ENCODE measurements at places on chromosomes 13 and 19.

- DNase-seq = peak; percentile 81
Observed at GRCh38 chr19:14418856-14419105, 360 bp downstream of the DDX39A start.

GRCh38 chr19:48203222-48203793, 32.8 kb downstream of the ZSWIM9 start:
- no peak for DNase-seq

DNA sequence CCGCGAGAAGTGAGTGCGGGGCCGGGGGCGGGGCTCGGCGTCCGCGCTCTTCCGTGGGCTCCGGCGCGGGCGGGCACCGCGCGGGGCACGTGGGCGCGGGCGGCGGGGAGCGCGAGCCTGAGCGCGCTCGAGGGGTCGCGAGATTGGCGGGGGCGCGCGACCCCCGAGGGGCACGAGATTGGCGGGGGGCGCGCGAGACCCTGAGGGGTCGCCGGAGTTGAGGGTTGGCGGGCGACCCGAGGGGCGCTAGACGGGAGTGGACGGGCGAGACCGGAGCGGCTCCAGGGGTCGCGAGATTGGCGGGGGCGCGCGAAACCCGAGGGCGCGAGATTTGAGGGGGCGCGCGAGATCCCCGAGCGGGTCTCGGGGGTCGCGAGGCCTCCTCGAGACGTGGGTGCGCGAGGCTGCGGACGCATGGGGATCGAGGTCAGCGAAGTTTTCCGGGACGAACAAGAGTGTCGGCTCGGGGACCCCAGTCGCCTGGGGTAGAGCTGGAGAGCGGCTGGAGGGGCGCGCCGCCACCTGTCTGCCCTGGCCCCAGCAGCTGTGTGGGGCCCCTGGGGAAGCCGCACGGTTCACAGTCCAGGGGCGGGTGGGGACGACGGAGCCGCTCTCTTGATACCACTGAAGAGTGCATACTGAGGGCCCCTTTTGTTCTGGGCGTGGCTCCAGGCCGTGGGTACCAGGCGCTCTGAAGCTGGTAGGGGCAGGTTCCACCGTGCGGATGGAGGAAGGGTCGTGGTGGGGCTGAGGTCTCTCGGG, 682 bp downstream of the SSBP4 start:
- no peak for DNase-seq

DNA sequence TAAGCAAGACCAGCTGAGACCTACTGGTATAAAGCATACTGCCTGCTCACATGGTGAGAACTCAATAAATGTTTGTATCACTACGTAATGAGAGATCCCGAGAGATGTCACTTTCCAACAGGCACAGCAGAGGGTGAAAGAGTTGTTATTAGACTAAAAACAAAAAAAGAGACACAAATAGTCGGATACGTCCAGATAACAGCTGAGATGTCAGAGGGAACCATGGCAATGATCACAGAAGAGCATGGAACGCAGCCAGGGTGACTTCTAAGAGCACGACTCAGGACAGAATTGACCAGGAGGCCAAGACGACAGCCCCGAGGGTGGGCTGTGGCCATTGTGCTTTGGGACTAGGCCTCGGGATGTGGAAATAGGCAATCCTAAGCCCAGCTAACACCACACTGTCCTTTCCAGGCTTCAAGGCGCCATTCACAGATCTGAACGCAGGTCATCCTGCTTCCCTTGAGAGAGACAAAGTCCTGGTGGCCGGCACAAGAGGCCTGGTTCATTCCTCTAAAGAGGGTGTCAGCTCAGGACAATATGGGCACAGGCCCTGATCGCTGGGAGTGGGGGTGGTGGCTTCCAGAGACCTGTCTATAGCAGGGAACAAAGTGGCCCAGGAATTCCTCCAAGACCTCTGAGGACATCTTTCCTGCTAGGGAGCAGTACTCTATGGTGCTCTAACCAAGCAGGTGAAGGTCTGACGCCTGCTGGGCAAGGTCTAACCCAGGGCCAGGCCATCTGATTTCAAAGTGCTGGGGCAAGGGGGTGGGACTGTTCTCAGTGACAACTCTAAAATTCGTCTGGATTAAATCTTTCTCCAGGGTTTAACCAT, 3.2 kb downstream of the SH3GL1 start:
- DNase-seq = no peak

GRCh38 chr19:2726904-2727639, 5.9 kb upstream of the DIRAS1 start:
- DNase-seq = no peak

DNA sequence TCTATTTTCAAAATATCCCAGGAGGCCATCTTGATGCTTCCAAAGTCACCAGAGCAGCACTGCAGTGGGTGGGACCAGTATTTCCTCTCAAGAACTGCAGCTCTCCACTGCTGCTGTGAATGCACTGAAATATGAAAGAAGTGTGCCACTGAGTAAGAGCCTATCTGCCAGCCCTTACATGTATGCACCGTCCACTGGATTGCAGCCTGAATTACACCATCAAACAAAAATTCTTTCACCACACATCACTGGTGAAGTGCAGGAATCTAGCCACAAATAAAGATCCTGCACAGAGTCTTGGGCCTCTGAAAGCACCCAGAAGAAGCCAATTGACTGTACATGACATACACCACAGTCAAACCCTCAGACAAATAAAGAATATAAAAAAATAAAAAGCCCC, 249.0 kb downstream of the LHFPL6 start:
- DNase-seq = no peak

DNA sequence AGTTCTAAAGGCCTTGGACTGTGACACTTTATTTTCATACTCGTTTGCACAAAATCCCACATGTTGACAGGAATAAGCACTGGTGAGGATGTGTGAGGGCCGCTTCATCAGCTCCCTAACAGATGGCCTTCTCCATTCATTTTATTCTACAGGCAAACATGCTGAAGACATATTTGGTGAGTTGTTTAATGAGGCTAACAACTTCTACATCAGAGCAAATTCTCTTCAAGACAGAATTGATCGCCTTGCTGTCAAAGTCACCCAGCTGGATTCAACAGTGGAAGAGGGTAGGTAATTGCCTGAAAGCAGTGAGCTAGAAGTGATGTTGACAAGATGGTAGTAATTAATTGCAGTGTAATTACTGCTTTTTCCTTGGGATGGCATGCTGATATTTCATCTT, 95.7 kb downstream of the GPR12 start:
- no peak for DNase-seq

GRCh38 chr19:32873247-32873959, 3.8 kb upstream of the SLC7A9 start:
- DNase-seq = no peak

DNA sequence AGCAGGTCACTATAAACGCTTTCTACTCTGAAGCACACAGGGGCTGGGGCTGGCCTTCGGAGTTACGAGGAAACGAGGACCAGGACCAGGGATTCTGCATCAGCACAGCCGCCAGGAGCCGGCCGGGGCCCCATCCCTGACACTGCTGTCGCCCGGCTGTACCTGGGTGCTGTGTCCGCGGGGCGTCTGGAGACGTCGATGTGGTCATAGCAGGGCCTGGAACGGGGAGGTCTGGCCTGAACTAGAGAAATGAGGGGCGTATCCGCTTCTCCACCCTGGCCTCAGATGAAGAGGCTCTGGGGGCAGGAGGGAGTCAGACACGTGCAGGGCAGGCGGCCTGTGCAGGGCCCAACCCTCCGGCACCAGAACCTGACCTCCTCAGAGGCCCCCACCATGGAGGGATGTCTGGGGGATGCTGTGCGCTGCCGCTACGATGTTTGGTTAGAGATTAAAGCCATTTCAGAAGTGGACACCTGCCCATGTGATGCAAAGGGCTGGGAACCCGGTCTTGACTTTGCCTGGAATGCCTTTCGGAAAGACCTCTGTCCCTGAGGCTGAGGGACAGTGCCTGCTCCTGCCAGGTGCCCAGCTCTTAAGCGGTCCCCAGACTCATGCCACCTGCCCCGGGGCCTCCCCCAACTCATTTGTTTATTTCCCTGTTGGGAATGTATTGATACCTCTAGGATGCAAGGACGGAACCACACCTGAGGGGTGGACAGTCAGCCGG, 21.4 kb downstream of the GAS6 start:
- DNase-seq = no peak

- DNase-seq = no peak
Observed at GRCh38 chr19:41739361-41739760, 16.0 kb upstream of the CEACAM6 start.

DNA sequence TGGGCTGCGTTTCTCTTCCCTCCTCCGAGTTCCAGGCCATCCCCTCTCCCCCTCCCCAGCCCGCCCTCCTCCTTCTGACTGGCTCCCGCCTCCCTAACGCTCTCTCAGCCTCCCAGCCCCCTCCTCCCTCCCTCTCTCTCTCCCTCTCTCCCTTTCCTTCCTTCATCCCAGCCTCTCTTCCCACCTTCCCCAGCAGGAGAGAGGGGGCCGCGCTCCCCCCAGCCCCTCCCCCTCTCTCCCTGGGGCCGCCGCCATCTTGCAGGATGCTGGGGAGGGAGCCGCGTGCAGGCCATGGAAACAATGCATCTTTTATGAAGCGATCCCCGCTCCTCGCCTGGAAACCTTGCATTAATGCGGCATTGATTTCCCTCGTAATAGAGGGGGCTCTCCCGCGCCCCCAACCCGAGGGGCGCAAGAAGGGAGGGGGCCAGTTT, 42.6 kb upstream of the ADGRL1 start:
- DNase-seq = no peak

GRCh38 chr19:45462174-45462573, 5.6 kb upstream of the FOSB start:
- no peak for DNase-seq

GRCh38 chr13:86559901-86560300, 760.7 kb upstream of the SLITRK6 start:
- DNase-seq = no peak

DNA sequence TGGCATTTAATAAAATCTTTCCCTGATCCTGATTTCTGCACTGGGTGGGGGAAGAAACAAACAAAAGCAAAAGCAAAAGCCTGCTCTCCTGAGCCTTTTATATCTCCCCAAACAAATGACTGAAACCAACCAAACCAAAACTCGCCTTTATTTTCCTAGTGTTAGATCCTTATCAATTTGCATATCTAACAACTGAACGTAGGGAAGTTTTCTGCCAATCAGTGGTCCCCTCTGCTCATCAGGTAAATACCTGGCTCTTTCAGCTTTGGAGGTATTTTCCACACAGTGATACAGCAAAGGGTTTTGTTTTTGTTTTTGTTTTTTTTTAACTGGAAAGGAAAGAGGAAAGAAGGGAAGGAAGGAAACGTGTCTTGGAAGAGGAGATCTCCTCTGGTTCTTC, 3.3 kb downstream of the AMER2 start:
- DNase-seq = no peak

DNA sequence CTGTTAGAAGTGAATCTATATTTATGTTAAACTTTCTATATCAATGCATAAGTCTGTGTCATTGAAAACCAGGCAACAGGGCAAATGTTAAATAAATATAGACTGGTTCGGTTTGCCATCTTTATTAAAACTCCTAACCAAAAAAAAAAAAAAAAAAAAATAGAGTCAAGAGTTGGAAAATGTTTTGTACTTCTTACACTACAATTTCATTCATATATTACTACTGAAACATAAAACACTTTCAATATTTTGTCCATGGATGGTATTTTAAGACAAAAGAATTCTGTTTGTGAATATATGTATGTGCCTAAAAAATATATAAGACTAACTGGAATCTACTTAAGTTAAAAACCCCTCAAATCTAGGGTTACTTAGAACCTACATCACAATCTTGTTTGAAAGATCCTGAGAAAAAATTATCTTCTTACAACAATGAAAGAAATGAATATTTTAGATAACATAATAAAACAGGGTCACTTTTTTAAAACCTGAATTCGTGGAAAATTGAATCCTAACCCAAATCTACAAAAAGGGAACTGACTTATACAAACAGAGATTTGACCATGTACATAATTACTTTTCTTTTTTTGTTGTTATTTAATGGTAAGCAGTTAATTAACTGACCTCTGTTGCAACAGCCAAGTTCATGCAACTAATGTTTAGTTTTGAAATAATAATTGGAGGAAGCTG, 5.1 kb downstream of the DACH1 start:
- DNase-seq = no peak

DNA sequence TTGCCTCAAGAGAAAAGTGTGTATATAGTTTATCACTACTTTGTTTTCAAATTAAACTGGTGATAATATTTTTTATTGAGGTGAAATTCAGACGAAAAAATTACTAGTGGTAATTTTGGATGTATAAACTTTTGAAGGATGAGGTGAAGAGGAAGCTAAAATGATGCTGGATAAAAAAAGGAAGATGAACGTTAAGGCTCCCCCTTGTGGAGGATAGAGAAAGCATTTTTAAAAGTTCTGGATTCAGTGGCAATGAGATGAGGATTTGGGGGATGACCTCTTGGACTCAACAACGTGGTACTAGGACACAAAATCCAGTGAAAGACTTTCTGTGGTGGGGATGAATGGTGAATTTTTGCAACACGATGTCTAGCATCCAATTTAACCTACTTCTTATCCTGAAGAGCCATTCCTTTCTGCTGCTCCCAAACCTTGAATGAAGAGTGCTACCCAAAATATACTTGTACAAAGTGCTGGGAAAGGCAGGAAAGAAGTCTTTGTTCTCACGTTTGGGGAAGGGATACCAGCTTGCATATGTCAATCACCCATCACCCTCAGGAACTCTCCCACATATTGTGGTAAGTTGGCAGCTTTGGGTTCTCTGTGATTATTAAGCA, 7.3 kb upstream of the SIGLEC5 start:
- no peak for DNase-seq

DNA sequence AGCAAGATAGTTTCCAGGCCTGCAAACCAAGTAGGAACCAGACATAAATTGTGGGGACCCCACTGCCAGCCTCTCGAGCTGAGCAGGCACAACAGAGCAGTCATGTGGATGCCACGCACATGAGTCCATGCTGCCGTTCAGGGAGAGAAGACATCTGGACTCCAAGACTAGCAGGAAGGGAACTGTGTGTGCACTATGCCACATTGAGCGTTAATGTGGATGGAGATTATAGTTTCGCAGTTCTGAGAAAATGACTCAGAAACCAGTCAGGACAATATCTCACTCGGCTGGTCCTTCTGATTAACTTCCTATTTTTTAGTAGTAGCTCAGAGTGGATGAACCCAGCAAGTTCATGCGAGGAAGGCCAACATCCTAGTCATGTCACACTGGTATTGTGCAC, 124.9 kb downstream of the CRYL1 start:
- DNase-seq = no peak

GRCh38 chr13:21759463-21759862, 88.6 kb downstream of the FGF9 start:
- DNase-seq = no peak

- no peak for DNase-seq
Observed at GRCh38 chr19:52188822-52189734, 774 bp upstream of the PPP2R1A start.

DNA sequence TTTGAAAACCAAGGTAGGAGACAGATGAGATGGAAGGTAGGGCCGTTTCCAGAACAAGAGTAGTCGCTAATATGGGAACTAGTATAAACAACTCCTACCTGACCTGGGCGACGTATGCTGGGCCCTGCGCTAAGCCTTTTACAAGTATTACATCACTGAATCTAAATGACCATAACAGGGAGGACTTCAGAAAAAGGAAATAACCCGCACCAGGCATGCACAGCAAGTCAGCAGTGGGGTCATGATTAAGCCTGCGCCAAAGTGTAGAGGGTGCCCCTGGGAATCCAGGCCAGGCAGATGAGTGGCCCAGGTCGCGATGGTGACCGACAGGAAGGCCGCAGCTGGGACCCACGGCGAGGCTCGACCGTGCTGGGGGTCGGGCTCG, 613 bp downstream of the ATP13A1 start:
- no peak for DNase-seq

Data from HuH-7 (cell line).